AG09319 (cell line): ENCODE measurements at places on chromosomes 13 and 19.

GRCh38 chr19:35307931-35308330 lies 16.0 kb downstream of the MAG start:
- no peak for DNase-seq

GRCh38 chr19:5934069-5934401 lies 20.0 kb downstream of the CAPS start:
- DNase-seq: no peak

DNA sequence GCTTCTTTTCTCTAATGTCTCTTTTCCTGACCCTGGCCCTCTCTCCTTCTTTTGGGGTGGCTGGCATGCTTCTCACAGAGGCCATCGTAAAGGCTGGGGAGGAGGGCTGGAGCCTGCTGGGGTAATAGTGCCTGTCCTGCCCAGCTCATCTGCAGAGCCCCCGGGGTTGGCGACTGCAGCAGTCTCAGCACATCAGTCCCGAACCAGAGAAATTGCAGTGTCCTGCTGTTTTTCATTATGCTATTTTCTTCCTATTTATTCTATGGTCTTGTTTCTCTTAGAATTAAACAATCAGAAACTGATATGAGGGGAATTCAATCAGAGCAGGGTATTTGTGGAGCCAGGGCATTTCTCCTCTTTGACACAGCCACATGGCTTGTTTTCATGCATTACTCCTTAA lies 166.4 kb downstream of the SHISA2 start:
- DNase-seq: no peak

- peak; percentile 0 for DNase-seq
These were observed 1651.9 kb upstream of the MIR17HG start for GRCh38 chr13:89695343-89696257.
